Caki2 (cell line): ENCODE measurements at places on chromosomes 6 and 20. TPM values are rescaled to one million over a fixed set of nuclear protein-coding genes. Genes with fewer than 3 reads are reported as not detected.

GRCh38 chr6:92559611-92560010 is 859.7 kb downstream of the EPHA7 start:
- no peak for DNase-seq

DNA sequence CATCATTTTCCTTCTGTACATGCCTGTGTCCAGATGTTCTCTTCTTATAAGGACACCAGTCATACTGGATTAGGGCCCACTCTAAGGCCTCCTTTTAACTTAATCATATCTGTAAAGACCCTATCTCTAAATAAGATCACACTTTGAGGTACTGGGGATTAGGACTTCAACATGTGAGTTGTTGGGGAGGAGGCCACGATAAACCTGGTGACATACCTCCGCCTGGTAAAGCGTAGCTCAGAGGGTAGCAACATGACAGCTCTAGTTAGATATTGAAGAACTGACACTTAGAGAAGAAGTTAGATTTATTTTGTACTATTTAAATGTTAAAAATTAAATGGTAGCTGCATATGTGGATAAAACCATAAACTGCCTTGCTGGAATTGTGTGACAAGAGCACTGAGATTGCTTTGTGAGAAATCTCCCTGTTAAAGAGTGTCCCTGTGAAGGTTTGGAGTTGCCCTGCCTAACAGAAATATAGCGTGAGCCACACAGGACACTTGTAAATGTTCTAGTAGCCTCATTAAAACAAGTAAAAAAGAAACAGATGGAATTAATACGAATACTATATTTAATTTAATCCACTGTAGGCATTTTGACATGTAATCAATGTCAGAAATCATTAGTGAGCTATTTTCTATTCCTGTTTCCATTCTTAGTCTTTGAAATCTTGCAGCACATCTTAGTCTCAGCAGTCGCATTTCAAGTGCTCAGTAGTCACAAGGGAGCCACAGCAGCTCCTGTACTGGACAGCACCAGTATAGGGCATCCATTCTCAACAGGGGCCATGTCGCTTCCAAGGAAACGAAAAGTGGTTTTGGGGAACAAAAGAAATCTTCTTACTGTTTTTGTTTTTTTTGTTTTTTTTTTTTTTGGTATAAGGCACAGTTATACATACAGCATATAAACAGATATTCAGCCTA is 13.4 kb downstream of the PLCB1 start:
- no peak for DNase-seq

- DNase-seq: no peak
These were observed 76.7 kb upstream of the PAX1 start for GRCh38 chr20:21628800-21629199.

- peak; percentile 86 for DNase-seq
These were observed 44.1 kb upstream of the MOXD1 start for GRCh38 chr6:132445201-132445951.

- DNase-seq: peak; percentile 91
These were observed 167.7 kb downstream of the SIM1 start for GRCh38 chr6:100296810-100297544.

- DNase-seq: no peak
These were observed 24.7 kb downstream of the ETV7 start for GRCh38 chr6:36362551-36363370.

DNA sequence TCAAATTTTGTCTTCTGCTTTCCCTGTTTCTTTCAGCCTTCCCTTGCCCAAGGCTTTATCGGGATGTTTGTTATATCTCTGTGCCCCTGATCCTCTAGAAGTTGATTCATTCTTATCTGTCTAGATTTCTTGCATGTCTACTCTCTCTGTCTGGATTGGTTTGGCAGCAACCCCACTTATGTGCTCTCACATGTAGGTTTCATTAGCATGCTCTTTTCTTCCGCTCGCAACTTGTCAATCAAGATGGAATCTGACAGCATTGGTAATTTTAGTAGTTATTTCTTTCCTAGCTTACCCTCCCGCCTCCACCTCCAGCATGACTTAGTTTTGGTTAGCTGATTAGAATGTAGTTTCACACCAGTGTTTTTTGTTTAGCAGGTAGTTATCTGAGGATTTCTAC is 39.3 kb downstream of the LRRC1 start:
- no peak for DNase-seq

FOXC1 gene
- 73.5 and 88.4 TPM in 2 replicates for total RNA-seq

EEF1A2 gene
- total RNA-seq: 249 and 281 TPM in 2 replicates

SRSF12 gene
- total RNA-seq: 1.9 and 2.8 TPM in 2 replicates

SLC17A3 gene
- 1.5 and 29.5 TPM in 2 replicates for total RNA-seq

COL12A1 gene
- 6.2 and 6.7 TPM in 2 replicates for total RNA-seq

XKR7 gene
- total RNA-seq: 8.1 and 9.7 TPM in 2 replicates
